ENCODE measurements at places on chromosomes 2 and 18. TPM values are rescaled to one million over a fixed set of nuclear protein-coding genes. Genes with fewer than 3 reads are reported as not detected.

RGPD4 gene
- total RNA-seq: not detected

SERPINB3 gene
- not detected for total RNA-seq

AKAIN1 gene
- total RNA-seq: not detected

GPD2 gene
- total RNA-seq: 19.1 TPM

MCEE gene
- 30.0 TPM for total RNA-seq

FBLN7 gene
- 12.6 TPM for total RNA-seq

All from metanephros (tissue), 2 donors.